ENCODE measurements at places on chromosomes 2 and 18.

- DNase-seq, result no peak
Observed at GRCh38 chr2:235127931-235128330, 176.1 kb downstream of the SH3BP4 start.

DNA sequence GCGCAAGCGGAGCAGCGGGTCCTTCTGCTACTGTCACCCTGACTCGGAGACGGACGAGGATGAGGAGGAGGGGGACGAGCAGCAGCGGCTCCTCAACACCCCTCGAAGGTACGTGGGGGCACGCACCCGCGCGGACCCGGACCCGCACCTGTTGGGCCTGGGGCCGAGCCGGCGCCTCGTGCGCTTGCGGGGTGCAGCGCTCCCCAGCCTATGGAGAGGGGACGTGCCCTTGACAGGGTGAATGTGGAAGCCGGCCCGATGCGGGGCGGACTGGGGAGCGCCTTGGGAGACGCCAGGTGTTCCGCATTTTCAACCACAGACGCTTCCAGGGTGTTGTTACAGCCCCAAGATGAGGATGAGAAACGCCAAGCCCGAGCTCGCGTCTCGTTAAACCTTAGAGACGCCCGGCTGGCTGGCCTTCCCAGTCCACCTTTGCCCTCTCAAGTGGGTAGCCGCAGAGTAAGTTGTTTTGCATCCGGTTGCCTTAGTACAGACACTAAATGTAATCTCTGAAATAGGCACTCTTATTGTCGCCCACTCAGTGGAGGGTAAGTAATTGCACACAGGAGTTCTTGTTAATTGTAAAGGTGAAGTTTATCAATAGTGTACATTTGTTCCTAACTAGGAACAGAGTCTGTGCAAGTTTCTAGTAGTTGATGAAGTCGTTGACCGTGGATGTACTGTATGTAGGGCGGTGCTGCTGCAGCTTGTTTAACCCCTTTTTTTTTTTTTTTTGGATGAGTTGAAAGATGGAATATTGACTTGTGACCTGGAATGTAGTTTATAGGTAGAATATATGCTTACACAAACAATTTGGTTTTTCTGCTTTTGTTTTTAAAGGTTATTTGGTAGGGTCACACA lies 815 bp downstream of the GMCL1 start:
- no peak for DNase-seq

DNA sequence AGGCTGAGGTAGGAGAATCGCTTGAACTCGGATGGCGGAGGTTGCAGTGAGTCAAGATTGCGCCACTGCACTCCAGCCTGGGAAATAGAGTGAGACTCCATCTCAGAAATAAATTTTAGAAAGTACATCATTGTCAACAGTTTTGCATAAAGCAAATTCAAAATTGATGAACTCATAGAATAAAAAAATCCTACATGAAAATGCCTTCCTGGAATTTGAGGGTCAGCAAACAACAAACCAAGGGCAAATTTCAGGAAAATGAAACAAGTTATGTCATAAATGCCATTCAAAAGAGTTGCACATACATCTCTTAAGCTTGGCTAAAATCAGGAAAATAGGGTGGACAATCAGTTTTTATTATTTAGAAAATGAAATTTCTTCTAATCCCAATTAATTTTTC lies 45.1 kb downstream of the COL5A2 start:
- no peak for DNase-seq

GRCh38 chr2:78051480-78051879 lies 529.3 kb upstream of the LRRTM4 start:
- DNase-seq, result no peak

- no peak for DNase-seq
Observed at GRCh38 chr2:144325086-144325485, 194.8 kb downstream of the ZEB2 start.

DNA sequence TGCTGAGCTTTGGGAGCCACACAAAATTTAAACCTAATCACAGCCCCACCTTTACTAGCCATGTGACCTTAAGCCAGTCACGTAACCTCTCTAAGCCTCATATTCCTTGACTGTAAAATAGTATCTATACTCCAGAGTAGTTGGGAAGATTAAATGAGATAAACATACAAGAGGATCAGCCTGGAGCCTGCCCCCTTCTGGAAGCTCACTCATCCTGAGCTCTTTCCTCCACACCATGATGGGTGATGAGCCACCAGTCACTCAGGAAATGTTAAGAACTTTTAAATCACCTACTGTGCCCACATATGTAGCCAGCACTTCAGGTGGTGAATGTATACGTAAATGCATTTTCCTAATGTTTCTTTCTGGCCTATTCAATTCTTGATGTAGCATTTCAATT lies 195.9 kb upstream of the DDX18 start:
- no peak for DNase-seq

All from stimulated activated CD8-positive, alpha-beta memory T cell treated with anti-CD3 and anti-CD28 coated beads, Interleukin-7, amount 100 ng/mL, for 1 hour (primary cell).